GM20000 (cell line): ENCODE measurements at places on chromosomes 2 and 18.
A peak's percentile ranks its signal among the peaks of the same experiment; 100 is the strongest.

GRCh38 chr2:102304268-102304667 lies 7.1 kb upstream of the IL1RL1 start:
- no peak for DNase-seq

- no peak for DNase-seq
Measured at GRCh38 chr18:41126541-41127235, 828.3 kb upstream of the PIK3C3 start.

- DNase-seq = no peak
Measured at GRCh38 chr2:134410006-134410405, 156.1 kb downstream of the MGAT5 start.

DNA sequence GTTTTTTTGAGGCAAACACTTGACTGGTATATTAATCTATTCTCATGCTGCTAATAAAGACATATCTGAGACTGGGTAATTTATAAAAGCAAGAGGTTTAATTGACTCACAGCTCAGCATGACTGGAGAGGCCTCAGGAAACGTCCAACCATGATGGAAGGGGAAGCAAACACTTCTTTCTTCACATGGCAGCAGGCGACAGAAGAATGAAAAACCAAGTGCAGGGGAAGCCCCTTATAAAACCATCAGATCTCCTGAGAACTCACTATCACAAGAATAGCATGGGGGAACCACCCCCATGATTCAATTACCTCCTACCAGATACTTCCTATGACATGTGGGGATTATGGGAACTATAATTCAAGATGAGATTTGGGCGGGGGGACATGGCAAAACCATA lies 136.2 kb upstream of the MAPRE2 start:
- no peak for DNase-seq

DNA sequence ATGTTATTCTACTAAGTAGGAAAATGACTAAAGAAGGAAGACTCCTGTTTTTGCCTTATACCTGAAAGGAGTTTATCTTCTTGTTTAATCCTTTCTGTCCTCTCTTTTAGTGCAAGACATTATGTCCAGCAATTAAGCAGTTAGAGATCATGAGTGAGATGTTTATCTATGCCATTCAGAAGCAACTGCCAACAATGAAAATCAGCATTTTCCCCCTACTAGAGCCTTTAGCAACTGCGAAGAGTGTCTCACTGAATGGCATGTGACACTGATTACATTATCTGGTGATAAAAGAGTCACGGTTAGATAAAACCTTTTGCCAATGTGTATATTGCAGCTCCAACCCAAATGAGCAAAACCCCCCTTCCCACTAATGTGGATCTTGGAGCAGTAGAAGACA lies 357.7 kb upstream of the SYT4 start:
- no peak for DNase-seq

GRCh38 chr2:171669121-171669520 lies 18.1 kb upstream of the DYNC1I2 start:
- no peak for DNase-seq

DNA sequence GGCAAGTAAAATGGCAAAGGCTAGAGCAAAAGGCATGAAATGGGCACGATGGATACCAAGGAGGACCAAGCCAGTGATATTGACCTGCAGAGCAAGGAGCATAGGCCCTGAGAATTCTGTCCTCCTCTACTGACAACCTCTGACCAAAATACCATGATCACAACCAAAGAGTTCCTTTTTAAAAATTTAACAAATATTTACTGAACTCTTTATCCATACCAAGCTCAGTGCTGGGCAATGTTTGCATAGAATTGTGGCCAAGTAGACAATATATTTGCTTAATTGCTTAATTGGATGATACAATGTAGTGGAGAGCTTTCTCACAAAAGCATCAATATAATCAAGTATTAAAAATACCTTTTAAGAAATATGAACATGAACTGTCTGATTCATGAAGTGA lies 265.7 kb downstream of the ICOS start:
- no peak for DNase-seq

GRCh38 chr2:187991389-187991788 lies 300.3 kb upstream of the GULP1 start:
- no peak for DNase-seq

DNA sequence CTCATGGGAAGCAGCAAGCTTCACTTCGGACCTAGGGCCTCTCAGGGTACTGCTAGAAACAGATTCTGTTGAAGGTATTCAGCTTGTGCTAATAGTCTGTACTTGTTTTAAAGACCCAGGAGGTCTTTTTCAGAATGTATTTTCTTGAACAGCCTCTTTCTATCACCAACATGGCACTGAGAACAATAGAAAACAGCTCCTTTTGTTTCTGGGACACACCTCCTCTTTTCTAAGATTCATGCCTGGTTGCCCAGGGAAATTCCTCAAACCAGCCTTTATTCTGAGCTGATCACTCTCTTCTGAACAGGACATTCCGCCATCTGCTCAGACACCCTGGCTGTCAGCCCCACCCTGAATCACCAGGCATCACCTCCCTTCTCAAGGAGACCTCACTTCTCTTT lies 389.6 kb downstream of the TGIF1 start:
- DNase-seq = no peak

- DNase-seq = no peak
Measured at GRCh38 chr2:102063487-102063911, 71.7 kb downstream of the IL1R2 start.

DNA sequence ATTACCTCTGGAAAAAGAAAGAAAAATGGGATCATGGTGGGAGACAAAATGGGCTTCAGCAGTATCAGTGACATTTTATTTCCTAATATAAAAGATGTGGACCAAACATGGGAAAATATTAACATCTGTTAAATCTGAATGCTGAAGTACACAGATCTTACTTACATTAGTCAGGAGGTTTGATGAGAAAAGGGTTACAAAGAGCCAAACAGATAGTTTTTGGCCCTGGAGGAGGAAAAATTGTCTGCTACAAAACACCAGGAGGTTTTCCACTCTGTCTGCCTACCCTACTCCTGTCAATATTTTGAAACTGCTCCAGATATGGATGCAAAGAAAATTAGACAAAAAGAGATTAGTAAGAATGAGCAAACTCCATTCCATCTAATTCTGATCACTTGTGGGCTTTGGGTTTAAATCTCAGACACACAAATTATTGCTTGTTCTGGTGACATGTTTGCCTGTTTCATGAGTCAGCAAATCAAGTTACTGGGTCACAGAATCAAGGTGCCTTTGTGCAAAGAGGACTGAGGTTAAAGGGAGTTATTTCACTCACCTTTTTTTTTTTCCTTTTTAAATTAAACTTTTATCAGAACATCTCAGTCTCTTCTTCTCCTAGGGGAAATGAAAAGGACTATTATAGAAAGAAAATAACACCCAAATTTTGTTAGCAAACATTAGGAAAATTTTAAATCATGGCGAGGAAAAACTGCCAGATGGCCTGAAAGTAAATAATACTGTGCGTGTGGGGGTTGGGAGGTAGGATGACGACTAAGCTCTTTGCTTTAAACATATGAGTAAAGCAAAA lies 87.0 kb upstream of the SPATS2L start:
- DNase-seq = no peak

- DNase-seq = no peak
Measured at GRCh38 chr2:43537137-43537536, 58.7 kb downstream of the THADA start.

DNA sequence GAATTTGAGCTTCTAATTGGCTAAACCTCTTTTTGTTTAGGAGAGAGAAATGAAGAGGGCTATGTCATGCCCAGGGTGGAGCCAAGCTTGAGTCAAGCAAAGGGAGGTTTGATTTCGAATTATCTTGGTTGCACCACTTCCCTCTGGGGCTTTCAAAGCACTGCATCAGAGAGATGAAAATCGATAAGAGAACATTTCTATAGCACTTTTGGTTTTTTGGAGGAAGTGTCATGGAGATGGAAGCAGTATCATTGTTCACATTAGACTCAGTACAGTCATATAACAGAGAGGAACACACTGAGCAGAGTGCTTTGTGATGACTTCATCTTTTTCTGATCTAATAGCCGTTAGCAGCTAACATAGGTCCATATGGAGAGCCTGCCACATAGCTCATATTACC lies 120.3 kb upstream of the UXS1 start:
- no peak for DNase-seq

GRCh38 chr2:43239981-43240765 lies 13.8 kb upstream of the ZFP36L2 start:
- DNase-seq = peak; percentile 58
